ENCODE measurements at places on chromosomes 7 and 10.

- no peak for DNase-seq
Observed at GRCh38 chr10:125159486-125159931, 854 bp downstream of the CTBP2 start.

GRCh38 chr10:127906548-127907377 is at the start of gene PTPRE:
Gene PTPRE, plus strand, starts transcription at chr10:127907103. Its CDS starts 133,779 bp downstream, at chr10:128040882.
- DNase-seq: peak; percentile 68

GRCh38 chr10:91677911-91678310 is 45.0 kb upstream of the PPP1R3C start:
- DNase-seq: no peak

DNA sequence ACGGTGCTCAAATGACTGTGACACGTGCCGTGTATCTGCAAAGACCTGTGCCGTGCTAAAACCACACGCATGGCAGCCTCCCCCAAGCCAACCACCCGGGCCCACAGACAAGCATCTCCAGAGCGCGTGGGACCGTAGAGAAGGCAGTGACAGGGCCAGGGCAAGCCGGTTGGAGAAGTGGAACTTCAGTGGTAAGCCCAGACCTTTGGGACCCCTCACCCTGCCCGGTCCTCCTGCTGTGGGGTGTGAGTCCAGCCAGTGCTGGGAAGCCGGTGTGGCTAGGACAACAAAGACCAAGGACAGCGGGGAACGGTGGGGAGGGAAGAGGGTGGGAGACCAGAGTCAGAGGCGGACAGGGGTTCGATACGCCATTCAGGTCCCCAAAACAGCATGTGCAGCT is 476.2 kb downstream of the DNAJB6 start:
- DNase-seq: no peak

- no peak for DNase-seq
Observed at GRCh38 chr7:147607157-147607800, 983.3 kb upstream of the C7orf33 start.

- DNase-seq: no peak
Observed at GRCh38 chr10:1084011-1084950, 28.1 kb downstream of the WDR37 start.

DNA sequence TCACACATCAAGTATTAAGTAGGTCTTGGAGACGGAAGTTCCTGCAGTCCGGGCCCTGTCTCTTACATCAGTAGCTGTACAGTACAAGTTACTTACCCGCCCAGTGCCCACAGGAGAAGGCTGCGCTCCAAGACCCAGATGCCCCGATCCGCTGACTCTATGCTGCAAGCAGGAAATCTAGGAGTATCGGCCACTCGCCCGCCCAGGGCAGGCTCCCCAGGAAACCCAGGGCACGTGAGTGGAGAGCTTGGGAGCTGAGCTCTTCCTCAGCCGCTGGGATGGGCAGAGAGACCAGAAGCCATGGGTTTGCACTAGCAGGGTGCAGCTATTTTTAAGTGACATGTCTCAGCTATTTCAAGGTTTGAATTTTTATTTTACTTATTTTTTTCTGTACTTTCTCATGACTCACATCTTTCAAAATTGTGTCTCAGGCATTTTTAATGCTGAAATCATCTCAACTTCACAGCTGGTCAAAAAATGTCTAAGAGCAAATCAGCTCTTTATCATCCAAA is 1.9 kb upstream of the GPER1 start:
- DNase-seq: no peak

DNA sequence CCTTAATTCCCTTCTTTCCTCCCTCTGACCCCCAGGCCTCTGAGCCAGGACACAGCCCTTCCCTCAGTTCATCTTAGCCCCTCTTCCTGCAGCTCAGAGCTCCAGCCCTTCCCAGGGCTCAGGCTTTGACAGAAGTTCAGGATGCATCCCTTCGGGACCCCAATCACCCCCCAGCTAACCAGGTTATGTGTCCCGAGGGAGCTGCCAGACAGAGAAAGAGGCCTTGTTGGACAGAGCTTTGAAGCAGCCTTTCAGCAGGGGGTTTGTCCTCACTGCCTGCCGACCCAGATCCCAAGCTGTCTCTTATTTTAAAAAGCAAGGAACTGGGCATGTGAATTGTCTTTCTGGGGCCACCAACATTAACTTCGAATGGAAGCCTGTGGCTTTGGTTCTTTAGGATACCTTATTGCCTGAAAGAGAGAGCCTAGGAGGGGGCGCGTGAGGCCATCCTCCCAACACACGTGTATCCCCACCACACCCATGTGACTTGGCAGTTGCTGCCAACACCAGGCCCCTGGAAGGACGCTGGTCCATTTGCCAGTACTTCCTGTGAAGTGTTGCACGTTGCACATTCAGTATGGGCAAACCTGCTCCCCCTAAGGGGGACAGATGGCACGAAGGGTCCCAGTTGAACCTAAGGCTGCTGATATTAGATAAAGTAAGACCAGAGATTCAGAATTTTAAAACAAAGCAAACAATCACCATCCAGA is 858 bp downstream of the CCDC136 start:
- DNase-seq: no peak

DNA sequence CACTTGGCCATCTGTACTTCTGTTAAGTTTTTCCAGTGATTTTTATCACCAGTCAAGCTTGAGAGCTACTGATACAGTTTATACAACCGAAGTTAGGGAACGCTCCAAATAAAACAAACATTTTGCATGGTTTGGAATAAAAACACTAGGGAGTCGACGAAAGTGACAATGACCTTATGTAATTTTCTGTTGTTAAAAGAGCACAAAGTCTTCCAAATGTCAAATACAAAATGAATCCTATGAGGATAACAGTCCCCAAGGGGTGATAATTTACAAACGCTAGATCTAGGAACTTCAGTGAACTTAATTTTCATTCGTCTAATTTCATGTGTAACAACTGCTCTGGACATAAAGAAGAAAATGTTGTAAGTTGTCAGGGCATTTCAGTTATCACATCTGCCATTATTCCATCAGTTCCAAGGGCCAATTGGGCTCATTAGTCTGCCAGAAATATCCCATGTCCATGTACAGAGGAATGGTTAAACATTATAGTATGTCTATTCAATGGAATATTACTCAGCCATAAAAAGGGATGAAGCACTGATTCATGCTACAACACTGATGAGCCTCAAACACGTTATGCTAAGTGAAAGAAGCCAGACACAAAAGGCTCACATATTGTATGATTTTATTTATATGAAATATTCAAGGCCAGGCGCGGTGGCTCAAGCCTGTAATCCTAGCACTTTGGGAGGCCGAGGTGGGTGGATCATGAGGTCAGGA is 38.0 kb upstream of the CYTH3 start:
- DNase-seq: no peak

GRCh38 chr7:156892081-156892800 is 742 bp downstream of the LMBR1 start:
- peak; percentile 45 for DNase-seq

GRCh38 chr10:36092116-36092515 is 450.0 kb upstream of the FZD8 start:
- DNase-seq: no peak

GRCh38 chr10:47189802-47190201 is 110.2 kb upstream of the GDF10 start:
- no peak for DNase-seq

DNA sequence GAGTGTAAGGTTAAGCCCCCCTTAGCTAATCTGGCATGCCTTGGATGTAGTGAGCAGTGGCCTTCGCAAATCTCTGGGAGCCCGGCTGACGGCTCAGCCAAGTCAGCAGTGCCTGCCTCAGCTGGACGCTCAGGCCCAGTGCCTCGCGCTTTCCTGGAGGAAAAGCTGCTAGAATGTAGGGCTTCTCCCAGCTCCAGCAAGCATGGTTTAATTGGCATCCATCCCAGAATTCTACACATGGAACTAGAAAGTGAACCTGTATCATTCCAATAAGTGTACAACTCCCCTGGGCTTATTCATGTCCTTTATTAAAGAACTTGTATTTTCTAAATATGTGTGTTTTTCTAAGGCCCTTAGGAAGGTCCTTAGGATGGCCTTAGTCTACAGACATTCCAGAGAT is 287.8 kb upstream of the SHH start:
- DNase-seq: no peak

- DNase-seq: no peak
Observed at GRCh38 chr7:88346357-88346756, 39.7 kb upstream of the STEAP4 start.

GRCh38 chr7:107836237-107837144 is 33.5 kb upstream of the SLC26A3 start:
- DNase-seq: peak; percentile 10

Measured in Caki2 (cell line).